Peyer's patch (tissue), 4 donors: ENCODE measurements at places on chromosomes 6 and 20. TPM values are rescaled to one million over a fixed set of nuclear protein-coding genes. Genes with fewer than 3 reads are reported as not detected.

DNA sequence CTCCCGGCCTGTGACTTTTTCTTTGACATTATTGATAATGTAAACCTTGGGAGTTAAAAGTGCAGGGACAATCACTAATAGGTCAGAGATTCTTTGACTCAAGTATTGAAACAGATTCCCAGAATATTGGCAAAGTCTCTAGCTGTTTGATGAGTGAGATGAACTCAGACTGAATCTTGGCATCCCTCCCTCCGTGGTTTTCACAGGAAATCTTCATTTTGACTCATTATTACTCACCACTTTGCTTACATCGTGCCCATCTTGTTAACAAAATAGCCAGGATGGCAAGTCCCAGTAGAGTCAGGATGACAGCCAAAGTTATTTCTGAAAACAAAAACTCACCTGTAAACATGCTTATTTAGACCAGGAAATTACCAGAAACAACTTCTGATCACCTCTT, 2.0 kb downstream of the TSBP1 start:
- H3K4me3 ChIP-seq = no peak overlapping the region
- DNase-seq = no peak
- H3K27me3 ChIP-seq = no peaks in the 10 kb centered on the region
- H3K4me1 ChIP-seq = no peaks in the 10 kb centered on the region

GRCh38 chr6:35160642-35161041, 19.5 kb upstream of the TCP11 start:
- H3K27ac ChIP-seq = no peak overlapping the region
- DNase-seq = no peak
- H3K4me3 ChIP-seq = no peak overlapping the region
- no peaks in the 10 kb centered on the region for H3K27me3 ChIP-seq
- H3K4me1 ChIP-seq = no peaks in the 10 kb centered on the region
- no peaks in the 10 kb centered on the region for H3K36me3 ChIP-seq

The VNN1 gene
- 4.1 TPM for total RNA-seq

DNA sequence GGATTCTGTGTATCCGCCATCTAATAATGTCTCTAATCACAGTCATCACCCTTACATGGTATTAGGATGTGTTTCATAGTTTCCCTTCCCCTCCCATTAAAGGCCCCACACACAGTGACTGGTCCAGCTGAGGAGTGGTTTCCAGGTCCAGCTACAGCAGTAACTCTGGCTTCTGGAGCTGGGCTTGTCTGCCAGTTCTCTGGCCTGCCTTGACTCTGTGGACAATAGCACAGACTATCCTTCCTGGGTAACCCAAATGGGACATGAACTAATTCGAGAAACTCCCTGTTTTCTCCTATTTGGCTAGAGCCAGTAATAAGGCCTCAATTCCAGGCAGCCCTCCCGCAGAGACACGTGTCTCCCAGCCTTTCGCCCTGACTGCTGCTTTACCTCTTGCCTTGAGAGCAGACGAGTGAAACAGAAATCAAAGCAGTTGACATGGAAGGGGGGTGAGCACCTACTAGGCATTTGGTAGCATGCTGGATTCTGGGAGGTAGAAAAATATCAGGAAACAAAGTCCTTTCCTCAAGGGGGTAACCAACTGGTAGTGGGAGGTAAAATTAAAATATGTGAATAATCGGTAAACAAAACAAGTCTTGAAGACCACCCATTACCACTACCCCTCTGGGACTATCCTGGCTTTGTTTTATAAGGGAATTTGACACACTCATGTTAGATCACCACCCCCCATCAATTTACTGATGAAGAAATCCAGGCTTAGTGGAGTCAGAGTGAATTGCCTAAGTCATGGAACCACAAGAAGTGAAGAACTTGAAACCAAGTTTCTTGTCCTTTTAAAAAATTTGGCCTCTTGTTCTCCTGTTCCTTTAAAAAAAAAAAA, 1.2 kb downstream of the TRAF3IP2 start:
- DNase-seq = no peak
- no peaks in the 10 kb centered on the region for H3K27me3 ChIP-seq
- no peaks in the 10 kb centered on the region for H3K4me1 ChIP-seq

- no peaks in the 10 kb centered on the region for H3K27me3 ChIP-seq
- H3K4me1 ChIP-seq = no peaks in the 10 kb centered on the region
- H3K4me3 ChIP-seq = no peak overlapping the region
- H3K36me3 ChIP-seq = no peaks in the 10 kb centered on the region
- no peak for DNase-seq
- H3K27ac ChIP-seq = no peak overlapping the region
These were observed 132.7 kb upstream of the MAP3K7 start for GRCh38 chr6:90719321-90720195.

DNA sequence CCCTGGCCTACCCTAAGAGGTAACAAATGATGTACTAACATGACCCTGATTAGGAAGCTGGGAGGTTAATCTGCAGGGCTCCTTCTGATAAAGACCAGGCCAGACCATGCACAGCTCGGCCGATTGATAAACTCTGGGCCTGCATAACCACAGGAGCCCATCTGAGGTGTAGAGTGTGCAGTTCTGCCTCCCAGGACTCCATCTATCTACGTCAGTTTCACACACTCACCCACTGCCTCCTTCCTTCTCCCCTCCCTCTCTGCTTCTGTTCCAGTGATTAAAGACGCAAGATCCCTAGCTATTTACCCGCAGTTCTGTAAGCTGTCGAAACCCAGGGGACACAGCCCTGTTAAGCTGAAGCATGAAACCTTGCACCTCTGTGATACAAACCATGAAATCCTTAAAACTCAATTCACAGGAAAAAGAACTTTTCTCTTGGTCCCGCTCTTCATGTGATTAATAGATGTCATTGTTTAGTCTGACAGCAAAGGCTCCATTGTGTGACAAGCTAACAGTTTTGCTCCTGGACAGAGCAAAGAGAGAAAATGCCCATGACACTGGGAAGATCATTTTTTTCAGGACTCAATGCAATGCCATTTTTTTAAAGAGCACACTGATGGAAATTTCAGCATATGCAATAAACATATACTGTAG, 470.6 kb downstream of the MAFB start:
- H3K27ac ChIP-seq = no peak overlapping the region
- H3K36me3 ChIP-seq = no peaks in the 10 kb centered on the region
- H3K27me3 ChIP-seq = no peaks in the 10 kb centered on the region
- H3K4me3 ChIP-seq = no peak overlapping the region

DNA sequence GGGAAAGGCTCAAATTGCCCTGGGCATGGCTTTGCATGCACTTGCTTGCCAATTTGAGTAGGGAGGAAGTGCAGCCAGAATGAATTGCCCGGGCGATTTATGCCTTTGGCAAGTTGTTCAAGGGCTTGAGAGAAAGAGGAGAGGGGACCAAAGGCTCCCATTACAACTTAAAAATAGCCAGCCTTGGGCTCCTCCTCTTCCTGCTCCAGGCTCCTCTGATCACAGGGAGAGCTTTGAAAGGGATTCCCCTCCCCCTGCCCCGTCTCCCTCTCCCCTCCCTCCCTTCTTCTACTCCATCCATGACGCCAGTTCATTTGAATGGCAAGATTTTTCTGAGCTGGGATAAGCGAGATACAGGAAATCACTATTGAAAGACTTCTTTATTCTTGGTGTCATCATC, 304.9 kb upstream of the JAG1 start:
- no peaks in the 10 kb centered on the region for H3K27me3 ChIP-seq
- H3K4me1 ChIP-seq = no peaks in the 10 kb centered on the region
- DNase-seq = no peak
- H3K4me3 ChIP-seq = no peak overlapping the region

The HTR1B gene
- not detected for total RNA-seq
